ENCODE measurements at places on chromosomes 4 and X.
A peak's percentile ranks its signal among the peaks of the same experiment; 100 is the strongest.

- H3K36me3 ChIP-seq = no peaks in the 10 kb centered on the region
- DNase-seq = no peak
- H3K27ac ChIP-seq = no peak overlapping the region
- H3K4me3 ChIP-seq = no peak overlapping the region
- H3K27me3 ChIP-seq = no peaks in the 10 kb centered on the region
- no peaks in the 10 kb centered on the region for H3K4me1 ChIP-seq
These were observed 272.1 kb upstream of the HS3ST1 start for GRCh38 chr4:11700751-11701226.

GRCh38 chr4:41307638-41308037 lies 50.9 kb downstream of the UCHL1 start:
- no peaks in the 10 kb centered on the region for H3K27me3 ChIP-seq
- H3K27ac ChIP-seq = no peak overlapping the region
- no peak overlapping the region for H3K4me3 ChIP-seq
- no peaks in the 10 kb centered on the region for H3K4me1 ChIP-seq
- no peak for DNase-seq
- no peaks in the 10 kb centered on the region for H3K36me3 ChIP-seq

- H3K27ac ChIP-seq = no peak overlapping the region
- no peak for DNase-seq
- no peaks in the 10 kb centered on the region for H3K36me3 ChIP-seq
- no peaks in the 10 kb centered on the region for H3K27me3 ChIP-seq
These were observed 728 bp downstream of the DCAF12L2 start for GRCh38 chrX:126165401-126165720.

- no peaks in the 10 kb centered on the region for H3K4me1 ChIP-seq
- no peak overlapping the region for H3K27ac ChIP-seq
- H3K4me3 ChIP-seq = no peak overlapping the region
- H3K27me3 ChIP-seq = no peaks in the 10 kb centered on the region
- no peaks in the 10 kb centered on the region for H3K36me3 ChIP-seq
- DNase-seq = no peak
These were observed 203.3 kb downstream of the NR3C2 start for GRCh38 chr4:148238811-148239493.

DNA sequence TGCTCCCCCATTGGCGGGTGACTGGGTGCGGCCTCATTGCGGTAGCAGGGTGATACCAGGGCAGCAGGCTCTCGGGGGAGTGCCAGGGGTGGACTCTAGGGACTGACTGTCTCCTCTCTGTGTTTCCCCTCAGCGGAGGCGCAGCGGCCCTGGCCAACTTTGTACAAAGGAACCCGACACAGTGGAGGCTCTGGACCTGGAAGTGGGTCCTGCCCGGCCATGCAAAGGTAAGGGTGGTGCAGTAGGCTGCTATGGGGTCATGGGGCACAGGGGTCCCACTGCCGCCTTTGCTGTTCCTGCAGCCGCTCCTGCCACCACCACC lies 16.3 kb downstream of the SULT1B1 start:
- no peaks in the 10 kb centered on the region for H3K4me1 ChIP-seq
- no peaks in the 10 kb centered on the region for H3K27me3 ChIP-seq
- DNase-seq = no peak
- H3K36me3 ChIP-seq = no peaks in the 10 kb centered on the region

- H3K36me3 ChIP-seq = no peaks in the 10 kb centered on the region
- no peaks in the 10 kb centered on the region for H3K27me3 ChIP-seq
- H3K27ac ChIP-seq = no peak overlapping the region
- DNase-seq = no peak
- no peak overlapping the region for H3K4me3 ChIP-seq
These were observed 131.6 kb upstream of the TMEM164 start for GRCh38 chrX:109871121-109871888.

DNA sequence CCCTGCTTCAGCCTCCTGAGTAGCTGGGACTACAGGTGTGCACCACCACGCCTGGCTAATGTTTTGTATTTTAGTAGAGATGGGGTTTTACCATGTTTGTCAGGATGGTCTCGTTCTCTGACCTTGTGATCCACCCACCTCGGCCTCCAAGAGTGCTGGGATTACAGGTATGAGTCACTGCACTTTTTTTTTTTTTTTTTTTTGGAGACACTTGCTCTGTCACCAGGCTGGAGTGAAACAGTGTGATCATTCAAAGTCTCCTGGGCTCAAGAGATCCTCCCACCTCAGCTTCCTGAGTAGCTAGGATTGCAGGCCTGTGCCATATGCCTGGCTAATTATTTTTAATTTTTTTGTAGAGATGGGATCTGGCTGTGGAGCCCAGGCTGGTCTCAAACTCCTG lies 338.8 kb downstream of the PPP3CA start:
- no peak for DNase-seq
- peaks cover 4% of the 10 kb centered on the region for H3K4me1 ChIP-seq
- H3K36me3 ChIP-seq = no peaks in the 10 kb centered on the region
- no peak overlapping the region for H3K4me3 ChIP-seq
- no peaks in the 10 kb centered on the region for H3K27me3 ChIP-seq

GRCh38 chr4:173878701-173879100 lies 348.7 kb upstream of the HAND2 start:
- no peak overlapping the region for H3K27ac ChIP-seq
- no peak overlapping the region for H3K4me3 ChIP-seq
- no peaks in the 10 kb centered on the region for H3K4me1 ChIP-seq
- DNase-seq = no peak

DNA sequence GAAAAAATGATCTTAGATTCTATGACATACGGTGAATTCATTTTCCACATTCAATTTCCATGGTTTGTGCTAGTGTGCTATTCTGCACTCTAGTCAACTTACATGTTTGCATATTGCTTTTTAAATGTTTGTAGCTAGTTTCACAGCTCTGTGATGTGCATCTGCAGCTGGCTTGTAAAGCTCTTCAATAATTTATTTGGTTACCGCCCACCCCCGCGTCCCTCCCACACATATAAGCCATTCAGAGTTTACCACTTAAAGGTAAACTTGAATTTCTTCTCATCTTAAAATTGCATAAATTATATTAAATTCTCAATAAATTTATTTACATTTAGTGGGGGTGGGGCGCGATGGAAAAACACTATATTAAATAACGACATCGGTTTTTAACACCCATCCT lies 291 bp upstream of the NBDY start:
- H3K4me3 ChIP-seq = peak overlapping the region; percentile 59
- DNase-seq = no peak

DNA sequence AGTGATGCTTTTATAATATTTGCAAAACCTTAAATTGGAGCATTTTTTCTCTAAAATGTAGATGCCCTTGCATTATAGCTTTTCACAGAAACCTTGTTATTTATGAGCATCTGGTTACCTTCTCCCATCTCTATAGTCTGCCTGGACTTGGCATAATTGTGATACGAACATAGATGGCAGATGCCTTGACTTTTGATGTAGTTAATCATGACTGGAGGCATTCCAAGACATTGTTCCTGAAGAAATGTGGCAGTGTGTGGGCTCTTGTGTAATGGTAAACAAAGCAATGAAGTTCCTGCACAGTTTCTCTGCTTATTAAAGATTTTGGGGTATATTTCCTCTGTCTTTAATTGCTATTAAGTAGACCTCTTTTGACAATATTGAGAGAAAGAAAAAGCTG lies 500.1 kb downstream of the PCDH19 start:
- no peaks in the 10 kb centered on the region for H3K27me3 ChIP-seq
- DNase-seq = no peak
- no peak overlapping the region for H3K4me3 ChIP-seq
- no peaks in the 10 kb centered on the region for H3K36me3 ChIP-seq

DNA sequence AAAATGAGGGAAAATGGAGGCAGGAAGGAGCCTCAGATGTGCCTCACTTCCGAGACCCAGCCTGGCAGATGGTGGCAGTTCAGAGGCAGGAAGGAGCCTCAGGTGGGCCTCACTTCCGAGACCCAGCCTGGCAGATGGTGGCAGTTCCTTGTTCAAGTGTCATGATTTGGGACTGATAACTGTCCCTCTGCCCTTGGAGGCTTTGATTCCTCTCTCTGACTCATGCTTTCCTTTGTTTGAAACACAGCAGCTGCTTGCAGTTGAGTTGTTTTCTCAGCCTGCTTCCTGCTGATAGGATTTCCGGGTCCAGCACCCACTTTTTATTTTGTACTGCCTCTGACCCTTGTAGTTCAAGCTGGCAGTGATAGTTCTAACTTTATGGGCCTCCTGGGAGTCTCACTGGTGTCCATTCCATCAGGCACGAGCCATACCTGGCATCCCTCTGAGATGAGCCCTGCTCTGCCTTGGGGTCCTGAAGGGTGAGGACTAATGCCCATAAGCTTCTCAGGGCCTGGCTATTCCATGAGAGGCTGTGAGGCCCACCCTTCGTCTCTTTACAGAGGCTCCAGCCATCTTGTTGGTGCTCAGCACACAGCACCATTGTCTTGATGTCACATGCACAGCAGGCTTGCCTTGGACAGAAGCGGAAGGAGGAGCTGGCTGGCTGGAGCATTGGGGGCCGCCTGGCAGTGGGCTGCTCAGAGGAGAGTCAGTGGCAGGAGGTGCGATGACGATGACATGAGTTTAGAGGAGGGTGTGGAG lies 13.0 kb downstream of the RGS12 start:
- H3K27me3 ChIP-seq = no peaks in the 10 kb centered on the region
- no peak overlapping the region for H3K27ac ChIP-seq
- H3K36me3 ChIP-seq = no peaks in the 10 kb centered on the region
- peaks cover 30% of the 10 kb centered on the region for H3K4me1 ChIP-seq
- no peak overlapping the region for H3K4me3 ChIP-seq

DNA sequence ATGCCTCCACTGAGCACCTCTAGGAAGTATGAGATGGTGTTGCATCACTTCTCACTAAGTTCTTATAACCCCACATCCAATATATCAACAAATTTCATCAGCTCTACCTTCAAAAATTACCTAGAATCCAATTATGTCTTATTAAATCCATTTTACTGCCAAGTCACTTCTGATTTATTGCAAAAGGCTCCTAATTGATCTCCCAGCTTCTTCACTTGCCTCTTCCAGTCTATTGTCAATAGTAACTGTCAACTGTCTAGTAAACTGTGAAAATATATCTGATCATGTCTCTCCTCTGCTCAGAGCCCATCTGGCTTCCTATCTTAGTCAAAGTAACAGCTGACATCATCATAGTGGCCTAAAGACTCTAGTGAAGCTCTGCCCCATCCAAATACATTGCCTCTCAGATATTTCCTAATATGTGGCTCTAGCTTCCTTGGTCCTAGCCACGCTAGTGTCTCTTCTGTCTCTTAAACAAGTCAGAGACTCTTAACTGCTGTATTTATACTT lies 414.5 kb upstream of the ATOH1 start:
- H3K27ac ChIP-seq = no peak overlapping the region
- no peak for DNase-seq
- no peaks in the 10 kb centered on the region for H3K27me3 ChIP-seq
- H3K36me3 ChIP-seq = no peaks in the 10 kb centered on the region

GRCh38 chr4:73836373-73837279 lies at the start of gene CXCL6:
Gene CXCL6, plus strand, starts transcription at chr4:73836678. Its CDS starts 73 bp downstream, at chr4:73836751.
- peak within 1 kb of the TSS; percentile 24 for H3K4me3 ChIP-seq
- H3K36me3 ChIP-seq = no peaks in the 10 kb centered on the region
- H3K27ac ChIP-seq = no peak within 1 kb of the TSS
- DNase-seq = no peak
- H3K27me3 ChIP-seq = no peaks in the 10 kb centered on the region
- peaks cover 11% of the 10 kb centered on the region for H3K4me1 ChIP-seq

- H3K4me1 ChIP-seq = no peaks in the 10 kb centered on the region
- no peaks in the 10 kb centered on the region for H3K36me3 ChIP-seq
- H3K27me3 ChIP-seq = no peaks in the 10 kb centered on the region
- no peak overlapping the region for H3K27ac ChIP-seq
- H3K4me3 ChIP-seq = no peak overlapping the region
- no peak for DNase-seq
These were observed 164.0 kb downstream of the SH3KBP1 start for GRCh38 chrX:19723427-19723826.

DNA sequence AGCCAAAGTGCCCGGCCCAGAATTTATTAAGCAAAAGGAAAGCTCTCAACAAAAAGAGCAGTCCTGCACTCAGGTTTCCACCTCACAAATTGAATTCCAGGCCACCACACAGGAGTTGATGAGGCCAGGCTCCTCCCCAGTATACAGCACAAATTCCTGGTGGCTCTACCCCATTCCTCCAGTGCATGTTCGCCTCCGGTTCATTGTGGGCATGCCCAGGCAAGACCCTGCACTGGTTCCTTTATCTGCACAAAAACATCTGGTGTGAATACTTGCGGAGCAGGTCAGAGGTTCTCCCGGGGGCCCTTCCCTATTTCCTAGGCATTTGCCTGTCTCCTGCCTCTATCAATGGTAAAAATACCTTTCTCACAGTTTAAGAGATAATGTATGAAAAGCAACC lies 195.2 kb upstream of the ANXA10 start:
- no peaks in the 10 kb centered on the region for H3K36me3 ChIP-seq
- H3K27me3 ChIP-seq = no peaks in the 10 kb centered on the region
- H3K4me3 ChIP-seq = no peak overlapping the region
- no peak for DNase-seq
- H3K27ac ChIP-seq = no peak overlapping the region

DNA sequence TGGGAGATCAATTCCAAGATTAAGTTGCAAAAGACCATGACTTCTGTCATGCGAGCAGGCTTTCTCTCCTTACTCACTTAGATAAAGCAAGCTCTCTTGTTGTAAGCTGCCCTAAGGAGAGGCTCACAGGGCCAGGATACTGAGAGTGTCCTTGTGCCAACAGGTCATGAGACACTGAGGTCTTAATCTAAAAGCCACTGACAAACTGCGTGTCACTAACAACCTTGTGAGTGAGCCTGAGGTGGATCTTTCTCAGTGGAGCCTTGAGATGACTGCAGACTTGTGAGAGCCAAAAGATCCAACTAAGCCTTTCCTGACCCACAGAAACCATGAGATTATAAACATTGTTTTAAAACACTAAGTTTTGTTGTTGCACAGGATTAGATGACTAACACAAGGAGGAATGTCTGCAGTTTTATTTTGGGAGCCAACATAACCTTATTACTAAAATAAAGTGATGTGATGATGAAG lies 170.5 kb downstream of the SLC39A8 start:
- no peaks in the 10 kb centered on the region for H3K36me3 ChIP-seq
- H3K4me1 ChIP-seq = no peaks in the 10 kb centered on the region
- peak overlapping the region; percentile 8 for H3K27ac ChIP-seq

All from tibial artery (tissue), 4 donors.